ENCODE measurements at places on chromosomes 5 and 9.

DNA sequence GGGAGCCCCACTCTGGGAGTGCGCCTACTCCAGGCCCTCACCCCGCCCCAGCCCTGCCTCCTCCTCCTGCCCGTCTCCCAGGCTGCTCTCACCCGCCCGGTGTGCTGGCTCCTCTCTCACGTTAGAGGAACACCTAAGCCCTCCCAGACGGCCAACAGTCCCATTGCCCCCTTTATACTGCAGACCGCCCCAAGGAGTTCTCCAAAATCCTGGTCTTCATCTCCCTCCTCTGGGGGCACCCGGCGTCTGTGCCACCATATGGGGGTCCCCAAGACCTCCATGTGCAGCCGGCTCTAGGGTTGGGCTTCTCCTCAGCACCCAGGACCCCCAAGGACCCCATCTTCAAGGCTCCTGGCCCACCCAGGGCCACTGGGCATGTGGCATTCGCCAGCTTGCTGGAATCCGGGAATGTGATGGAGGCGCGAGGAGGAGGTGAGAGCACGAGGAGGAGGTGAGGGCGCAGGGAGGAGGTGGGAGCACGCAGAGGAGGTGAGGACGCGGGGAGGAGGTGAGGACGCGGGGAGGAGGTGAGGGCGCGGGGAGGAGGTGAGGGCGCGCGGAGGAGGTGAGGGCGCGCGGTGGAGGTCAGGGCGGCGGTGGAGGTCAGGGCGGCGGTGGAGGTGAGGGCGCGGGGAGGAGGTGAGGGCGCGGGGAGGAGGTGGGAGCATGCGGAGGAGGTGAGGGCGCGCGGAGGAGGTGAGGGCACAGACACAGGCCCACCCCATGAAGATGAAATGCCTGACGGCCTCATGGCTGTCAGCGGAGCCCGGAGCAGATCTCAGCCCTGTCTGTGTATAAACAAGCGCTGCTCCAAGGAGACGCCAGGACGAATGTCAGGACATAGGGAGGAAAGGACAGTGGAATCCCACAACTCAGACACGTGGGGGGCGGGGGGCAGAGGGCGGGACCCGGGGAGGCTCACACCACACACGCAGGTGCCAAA is 41.2 kb downstream of the EXD3 start:
- no peak for DNase-seq

DNA sequence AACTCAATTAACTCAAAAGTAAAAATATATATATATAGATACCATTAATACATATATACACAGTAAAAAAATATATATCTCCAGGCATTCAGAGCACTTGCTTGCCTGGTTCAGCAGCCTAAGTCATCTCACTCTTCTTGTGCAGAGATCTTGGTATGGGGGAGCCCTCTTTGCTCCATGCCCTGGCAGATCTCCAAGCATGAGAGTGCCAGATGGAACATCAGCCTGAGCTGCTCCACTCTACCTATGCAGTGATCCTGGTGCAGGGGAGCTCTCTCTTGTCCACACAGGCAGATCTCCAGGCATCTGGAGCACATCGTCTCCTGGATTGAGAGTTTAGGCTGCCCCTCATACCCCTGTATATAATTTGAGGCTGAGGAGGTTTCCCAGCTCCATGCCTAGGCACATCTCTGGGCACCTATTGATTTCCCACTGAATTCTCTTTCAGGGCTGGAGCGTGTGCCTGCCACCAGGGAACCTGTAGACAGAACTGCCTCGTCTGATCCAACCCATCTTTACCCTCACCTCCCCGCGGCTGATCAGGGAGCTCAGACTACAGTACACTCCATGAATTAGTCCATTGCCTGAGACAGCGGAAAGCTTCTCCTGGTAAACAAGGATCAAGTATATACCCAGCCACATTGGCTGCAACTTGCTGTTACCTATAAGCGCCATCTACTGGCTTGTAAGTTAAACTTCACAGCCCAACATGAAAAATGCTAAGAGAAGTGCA is 342.4 kb upstream of the GRIA1 start:
- no peak for DNase-seq

DNA sequence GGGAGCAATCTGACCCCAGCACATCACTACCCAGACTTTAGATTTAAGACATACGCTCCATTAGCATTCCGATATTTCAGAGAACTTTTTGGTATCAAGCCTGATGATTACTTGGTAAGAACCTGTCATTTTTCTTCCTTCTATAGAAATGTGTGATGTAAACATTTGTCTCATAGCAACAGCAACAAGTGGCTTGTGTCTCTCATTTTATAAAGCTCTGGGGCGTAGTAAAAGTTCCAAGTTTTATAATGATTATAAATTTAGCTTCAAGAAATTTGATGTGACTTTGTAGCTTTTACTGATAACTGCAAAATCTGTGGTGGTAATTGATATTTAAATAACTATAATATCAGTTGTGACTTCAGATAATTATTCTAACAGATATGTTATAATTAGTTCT is 137.2 kb downstream of the PRKACG start:
- no peak for DNase-seq

DNA sequence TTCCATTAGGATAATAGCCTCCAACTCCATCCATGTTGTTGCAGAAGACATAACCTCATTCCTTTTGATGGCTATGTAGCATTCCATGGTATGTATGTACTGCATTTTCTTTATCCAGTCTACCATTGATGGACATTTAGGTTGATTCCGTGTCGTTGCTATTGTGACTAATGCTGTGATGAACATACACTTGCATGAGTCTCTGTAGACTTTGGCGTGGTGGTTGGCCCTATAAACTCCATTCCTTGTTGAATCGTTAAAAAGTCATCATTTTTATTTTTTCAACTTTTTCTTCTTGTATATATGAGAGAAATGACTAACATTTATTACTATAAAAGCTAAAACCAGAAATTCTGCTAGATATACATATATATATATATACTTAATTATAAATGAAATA is 1491.9 kb upstream of the CDH6 start:
- no peak for DNase-seq

DNA sequence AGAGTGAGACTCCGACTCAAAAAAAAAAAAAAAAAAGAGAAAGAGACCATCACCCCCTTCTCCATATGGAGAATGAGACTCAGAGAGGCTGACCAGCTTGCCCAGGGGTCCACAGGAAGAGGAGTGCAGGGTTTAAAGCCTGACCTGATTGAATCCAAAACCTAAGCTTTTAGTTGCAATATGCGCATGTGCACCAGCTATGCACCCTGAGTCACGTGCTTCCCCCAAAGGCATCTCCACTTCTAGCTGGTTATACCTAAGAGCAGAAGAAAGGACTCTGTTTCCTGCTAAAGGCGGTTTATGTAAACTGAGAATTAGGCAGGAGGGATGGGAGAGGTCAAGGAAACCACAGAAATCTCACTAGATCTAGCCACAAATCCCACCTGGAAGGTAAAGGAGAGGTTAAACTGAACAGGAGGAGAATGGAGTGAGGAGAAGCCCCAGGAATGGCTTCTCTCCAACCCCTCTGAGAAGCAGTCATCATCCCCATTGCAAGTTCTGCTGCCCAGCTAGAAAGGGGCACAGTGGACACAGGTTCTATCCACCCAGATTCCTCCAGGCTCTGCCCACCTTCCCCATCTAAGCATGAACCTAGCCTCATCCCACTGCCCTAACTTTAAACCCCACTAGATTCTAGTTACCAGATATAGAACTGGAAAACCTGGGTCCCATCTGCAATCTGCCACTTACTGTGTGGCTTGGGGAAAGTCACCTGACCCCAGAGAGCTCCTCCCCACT is 171.3 kb downstream of the ACTL7B start:
- DNase-seq: no peak

- no peak for DNase-seq
Measured at GRCh38 chr9:78713614-78714405, 416.9 kb downstream of the PSAT1 start.

GRCh38 chr9:68640421-68641089 is 64.5 kb upstream of the PIP5K1B start:
- no peak for DNase-seq

GRCh38 chr5:96768708-96769251 is 39.0 kb downstream of the ERAP1 start:
- no peak for DNase-seq

DNA sequence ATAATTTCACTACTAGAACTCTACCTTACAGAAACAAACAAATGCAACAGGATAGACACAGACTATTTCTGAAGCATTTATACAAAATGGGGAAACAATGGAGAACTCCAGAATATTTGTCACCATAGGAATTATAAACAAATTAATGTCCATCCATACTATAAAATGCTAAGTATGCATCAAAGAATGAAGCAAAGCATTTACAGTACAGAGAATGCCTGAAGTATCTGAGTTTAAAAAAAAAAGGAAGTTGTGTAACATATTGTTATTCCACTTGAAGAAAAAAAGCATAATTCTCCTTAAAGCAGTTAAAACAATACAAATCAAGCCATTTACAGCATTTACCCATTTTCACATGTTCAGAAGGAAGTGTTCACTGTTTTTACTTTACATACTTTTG is 53.0 kb downstream of the DROSHA start:
- DNase-seq: no peak

DNA sequence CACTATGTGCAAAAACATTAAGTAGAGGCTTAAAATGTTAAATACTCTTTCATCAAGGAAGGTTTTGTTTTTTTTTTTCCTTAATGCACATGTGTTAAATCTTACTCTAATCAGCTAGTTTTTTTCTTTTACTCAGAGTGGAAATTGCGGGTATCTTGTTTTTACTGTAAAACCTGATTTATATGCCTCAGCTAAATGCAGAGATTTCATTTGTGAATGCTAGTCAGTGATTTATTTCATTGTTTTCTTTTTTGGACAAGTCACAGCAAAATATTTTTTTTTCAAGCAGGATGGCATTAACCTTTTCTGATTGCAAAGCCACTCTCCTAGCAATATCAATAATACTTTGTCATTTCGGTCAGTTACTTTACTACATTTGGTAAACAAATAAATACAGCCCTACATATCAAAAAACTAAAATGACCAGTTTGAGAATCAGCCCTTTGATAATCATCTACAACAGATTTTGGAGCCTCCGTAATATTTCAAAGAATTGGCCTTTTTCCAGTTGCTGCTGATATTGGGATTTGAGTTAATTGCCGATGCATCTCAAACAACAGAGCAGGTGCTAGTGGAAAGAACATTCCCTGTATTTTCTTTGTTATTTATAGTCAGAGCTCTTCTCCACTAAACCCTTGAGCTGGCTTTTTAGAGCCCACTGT is 579.2 kb upstream of the ZNF608 start:
- DNase-seq: no peak

- no peak for DNase-seq
Measured at GRCh38 chr9:136937186-136938001, 7.1 kb downstream of the FBXW5 start.

Measured in anterior cingulate cortex (tissue), 58 donors.